ENCODE measurements at places on chromosomes 3 and 15. TPM values are rescaled to one million over a fixed set of nuclear protein-coding genes. Genes with fewer than 3 reads are reported as not detected.

The LRTM1 gene
- total RNA-seq = not detected

The EPB42 gene
- total RNA-seq = not detected

GRCh38 chr15:41438206-41438605 lies 21.3 kb downstream of the RTF1 start:
- DNase-seq = peak; percentile 32
- H3K4me3 ChIP-seq = no peak overlapping the region
- no peaks in the 10 kb centered on the region for H3K36me3 ChIP-seq
- no peaks in the 10 kb centered on the region for H3K4me1 ChIP-seq
- no peaks in the 10 kb centered on the region for H3K27me3 ChIP-seq
- no peak overlapping the region for H3K27ac ChIP-seq

GRCh38 chr3:32310918-32311839 lies 72.7 kb downstream of the CMTM8 start:
- no peak overlapping the region for H3K4me3 ChIP-seq
- H3K27me3 ChIP-seq = no peaks in the 10 kb centered on the region
- H3K36me3 ChIP-seq = no peaks in the 10 kb centered on the region
- peak; percentile 1 for DNase-seq
- H3K27ac ChIP-seq = no peak overlapping the region

The FBLN2 gene
- 20.6 TPM for total RNA-seq

DNA sequence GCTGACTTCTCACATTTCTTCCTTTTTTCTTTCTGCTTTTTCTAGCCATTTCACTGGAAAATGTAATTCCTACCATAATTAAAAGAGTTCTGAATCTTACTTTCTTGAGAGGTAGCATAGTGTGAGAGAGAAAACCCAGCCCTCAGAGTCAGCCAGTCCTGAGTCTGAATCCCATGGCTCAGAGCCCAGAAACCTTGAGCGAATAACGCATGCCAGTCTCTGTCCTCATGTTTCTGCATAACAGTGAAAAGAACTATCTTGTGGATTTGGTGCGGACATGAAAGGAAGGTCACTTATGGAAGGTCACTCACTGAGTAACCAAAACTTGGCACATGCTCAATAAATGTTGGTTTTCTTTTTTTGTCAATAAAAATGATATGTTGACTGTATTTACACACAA lies 29.3 kb upstream of the SLCO3A1 start:
- no peaks in the 10 kb centered on the region for H3K36me3 ChIP-seq
- no peak overlapping the region for H3K4me3 ChIP-seq
- no peaks in the 10 kb centered on the region for H3K27me3 ChIP-seq
- no peaks in the 10 kb centered on the region for H3K4me1 ChIP-seq
- DNase-seq = no peak

The ZNF80 gene
- total RNA-seq = not detected

The CTXN2 gene
- total RNA-seq = not detected

The CCDC9B gene
- 14.4 TPM for total RNA-seq

DNA sequence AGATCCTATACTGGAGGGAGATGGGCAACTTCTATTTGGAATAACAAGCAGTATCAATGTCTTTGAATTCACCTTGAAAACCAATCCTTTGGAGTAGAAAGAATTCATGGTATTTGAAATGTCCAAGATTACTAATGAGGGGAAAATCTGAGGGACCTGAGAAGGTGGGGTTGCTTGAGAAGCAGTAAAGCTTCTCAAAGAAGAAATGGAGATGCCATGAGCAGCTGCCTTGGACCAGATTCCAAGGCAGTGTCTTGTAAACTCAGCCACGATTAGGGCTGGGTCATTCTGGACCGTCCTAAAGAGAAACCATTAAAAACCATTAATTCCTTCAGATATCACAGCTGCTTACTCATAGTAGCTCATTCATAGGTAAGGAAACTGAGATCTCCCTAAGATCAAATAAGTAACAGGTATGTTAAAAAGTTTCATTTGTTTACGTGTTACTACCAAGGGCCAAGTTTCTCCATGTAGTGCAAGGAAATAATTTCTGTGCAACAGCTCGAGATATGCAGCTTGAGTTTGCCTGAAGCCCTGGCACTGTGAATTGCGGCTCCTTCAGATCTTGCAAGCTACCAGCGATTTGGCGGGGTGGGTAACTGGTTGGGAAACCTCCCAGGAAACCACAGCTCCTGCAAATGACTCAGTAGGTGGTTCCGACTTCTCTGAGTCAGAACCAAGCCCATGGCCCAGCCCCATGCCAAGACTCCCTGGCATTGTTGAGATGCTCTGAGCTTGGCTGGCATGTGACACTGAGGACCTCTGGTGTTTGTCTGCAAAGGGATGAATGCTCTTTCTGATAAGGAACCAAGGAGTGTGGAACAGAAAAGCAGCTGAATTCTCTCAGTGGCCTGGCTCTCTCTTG lies 296.8 kb downstream of the RORA start:
- no peaks in the 10 kb centered on the region for H3K4me1 ChIP-seq
- no peaks in the 10 kb centered on the region for H3K36me3 ChIP-seq
- H3K27ac ChIP-seq = no peak overlapping the region
- no peak for DNase-seq

- no peaks in the 10 kb centered on the region for H3K4me1 ChIP-seq
- no peaks in the 10 kb centered on the region for H3K36me3 ChIP-seq
- H3K27ac ChIP-seq = no peak overlapping the region
- no peaks in the 10 kb centered on the region for H3K27me3 ChIP-seq
- H3K4me3 ChIP-seq = no peak overlapping the region
Observed at GRCh38 chr15:72609862-72610261, 44.6 kb upstream of the GOLGA6B start.

The POTEB gene
- not detected for total RNA-seq

- H3K4me1 ChIP-seq = no peaks in the 10 kb centered on the region
- no peak overlapping the region for H3K4me3 ChIP-seq
- no peaks in the 10 kb centered on the region for H3K27me3 ChIP-seq
- no peaks in the 10 kb centered on the region for H3K36me3 ChIP-seq
- no peak for DNase-seq
- peak overlapping the region; percentile 30 for H3K27ac ChIP-seq
Observed at GRCh38 chr3:23949784-23950183, 4.7 kb downstream of the NR1D2 start.

The CYP11A1 gene
- 0.88 TPM for total RNA-seq

The KY gene
- not detected for total RNA-seq

GRCh38 chr15:68730976-68731897 lies 89.5 kb downstream of the ANP32A start:
- peaks cover 11% of the 10 kb centered on the region for H3K4me1 ChIP-seq
- H3K27me3 ChIP-seq = no peaks in the 10 kb centered on the region
- no peaks in the 10 kb centered on the region for H3K36me3 ChIP-seq
- no peak for DNase-seq
- no peak overlapping the region for H3K27ac ChIP-seq

DNA sequence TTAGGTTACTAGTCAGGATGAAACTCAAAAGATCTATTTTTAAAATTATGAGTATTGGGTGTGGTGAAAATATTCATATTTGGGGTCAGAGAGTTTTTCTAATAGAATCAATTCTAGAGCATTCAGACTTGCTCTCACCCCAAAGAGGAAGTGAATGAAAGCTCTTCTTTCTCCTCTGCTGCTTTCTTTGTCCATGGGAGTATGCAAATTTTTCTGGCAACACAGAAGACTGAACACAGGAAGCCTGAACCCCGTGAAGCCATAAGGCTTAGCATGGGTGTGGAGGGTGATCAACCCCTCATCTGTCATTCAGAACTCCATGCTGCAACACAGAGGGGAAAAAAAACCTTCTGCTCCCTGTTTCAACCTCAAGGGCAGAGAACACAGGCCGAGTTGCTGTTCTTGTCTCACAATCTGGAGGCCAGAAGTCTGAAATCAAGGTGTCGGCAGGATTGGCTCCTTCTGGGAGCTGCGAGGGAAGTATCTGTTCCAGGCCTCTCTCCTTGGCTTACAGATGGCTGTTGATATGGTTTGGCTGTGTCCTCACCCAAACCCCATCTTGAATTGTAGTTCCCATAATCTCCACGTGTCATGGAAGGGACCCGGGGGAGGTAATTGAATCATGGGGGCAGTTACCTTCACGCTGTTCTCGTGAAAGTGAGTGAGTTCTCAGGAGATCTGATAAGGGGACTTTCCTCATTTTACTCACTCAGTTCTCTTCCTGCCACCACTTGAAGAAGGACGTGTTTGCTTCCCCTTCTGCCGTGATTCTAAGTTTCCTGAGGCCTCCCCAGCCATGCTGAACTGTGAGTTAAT lies 33.7 kb upstream of the CD47 start:
- H3K4me3 ChIP-seq = peak overlapping the region; percentile 11
- H3K27me3 ChIP-seq = no peaks in the 10 kb centered on the region
- no peaks in the 10 kb centered on the region for H3K4me1 ChIP-seq
- H3K36me3 ChIP-seq = no peaks in the 10 kb centered on the region
- DNase-seq = no peak
